ENCODE measurements at places on chromosomes 3 and 15.

DNA sequence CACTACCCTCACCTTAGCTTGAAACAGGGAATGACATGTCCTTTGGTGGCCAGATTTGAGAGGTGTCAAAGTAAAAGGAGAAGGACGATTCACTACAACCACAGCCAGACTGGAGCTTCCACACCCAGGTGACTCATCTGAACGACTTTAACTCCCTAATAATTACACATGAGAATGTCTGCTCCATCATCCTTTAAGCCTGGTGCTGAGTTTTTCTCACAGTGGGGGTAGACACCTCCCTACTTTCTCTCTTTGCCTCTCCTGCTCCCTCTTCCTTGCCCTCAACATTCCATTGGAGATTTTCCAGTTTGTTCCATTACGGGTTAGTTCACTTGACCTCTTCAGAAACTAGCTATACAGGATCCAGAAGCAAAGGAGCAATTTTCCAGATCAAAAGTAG, 154.3 kb upstream of the BHLHE40 start:
- no peak for DNase-seq

- DNase-seq = no peak
These were observed 7.5 kb downstream of the ST8SIA2 start for GRCh38 chr15:92400980-92401787.

DNA sequence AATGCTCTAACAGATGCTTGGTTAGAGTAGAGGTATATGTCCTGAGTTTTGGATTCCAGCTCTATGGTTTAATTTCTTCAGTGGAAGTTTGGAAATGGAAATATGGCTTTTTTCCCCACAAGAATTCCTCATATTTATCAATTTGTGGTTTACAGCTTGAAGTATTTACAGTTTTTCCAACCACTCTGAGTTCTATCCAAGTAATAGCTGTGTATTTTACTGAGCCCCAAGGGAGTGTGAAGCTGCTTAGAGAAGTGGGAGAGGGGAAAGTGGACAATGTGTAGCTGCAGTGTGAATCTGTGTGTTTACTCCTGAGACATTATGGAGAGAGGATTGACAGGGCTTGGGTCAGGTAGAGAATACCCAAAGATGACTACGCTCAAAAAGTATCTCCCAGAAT, 54.5 kb downstream of the NEK11 start:
- no peak for DNase-seq

GRCh38 chr3:102536456-102536855, 101.6 kb downstream of the ZPLD1 start:
- DNase-seq = peak; percentile 35

DNA sequence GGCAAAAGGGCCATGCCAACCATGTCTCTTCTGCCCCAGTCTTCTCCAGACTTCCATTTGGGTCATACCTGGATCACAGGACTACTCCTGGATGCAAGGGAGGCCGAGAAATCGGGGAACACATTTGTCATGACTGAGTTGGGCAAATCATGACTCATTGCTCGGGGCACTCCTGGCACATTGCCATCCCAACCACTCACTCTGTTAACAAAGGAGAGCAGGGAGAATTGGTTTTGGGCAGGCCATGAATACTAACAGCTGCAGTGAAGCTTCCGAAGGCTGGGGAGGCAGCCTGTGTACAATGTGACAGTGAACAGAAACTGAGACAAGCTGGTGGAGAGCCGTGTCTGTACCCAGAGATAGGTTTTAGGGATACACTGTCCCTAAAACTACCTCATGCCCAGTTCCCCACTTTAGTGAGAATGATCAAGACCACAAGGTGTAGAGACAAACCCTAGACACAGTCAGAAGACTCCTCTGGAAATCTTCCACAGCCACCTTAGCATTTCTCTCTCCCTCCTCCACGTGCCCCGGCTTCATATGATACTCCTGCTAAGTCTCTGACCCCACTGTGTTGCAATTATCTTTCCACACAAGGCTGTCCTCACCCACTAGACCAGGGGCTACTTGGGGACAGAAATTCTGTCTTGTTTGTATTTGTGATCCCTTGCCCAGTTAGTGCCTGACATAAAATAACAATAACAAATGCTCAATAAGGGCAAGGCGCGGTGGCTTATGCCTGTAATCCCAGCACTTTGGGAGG, 10.5 kb upstream of the BUB1B start:
- DNase-seq = no peak

GRCh38 chr3:174377684-174378083, 481.4 kb upstream of the NAALADL2 start:
- DNase-seq = no peak

DNA sequence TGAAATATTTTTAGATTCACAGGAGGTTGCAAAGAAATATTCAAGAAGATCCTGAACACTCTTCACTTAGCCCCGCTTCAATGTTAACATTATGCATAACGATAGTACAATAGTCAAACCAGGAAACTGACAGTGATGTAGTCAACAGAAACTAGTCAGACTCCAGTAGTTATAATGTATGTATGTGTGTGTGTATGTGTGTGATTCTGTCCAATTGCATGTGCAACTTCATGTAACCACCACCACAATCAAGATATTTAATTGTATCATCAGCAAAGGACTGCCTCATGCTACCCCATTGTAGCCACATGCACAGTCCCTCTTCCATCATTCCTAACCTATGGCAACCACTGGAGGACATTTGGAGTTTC, 77.9 kb downstream of the APBA2 start:
- peak; percentile 26 for DNase-seq

- DNase-seq = no peak
These were observed 55.8 kb downstream of the ABTB1 start for GRCh38 chr3:127728417-127729015.

GRCh38 chr3:20071175-20071574, 30.9 kb downstream of the KAT2B start:
- no peak for DNase-seq

DNA sequence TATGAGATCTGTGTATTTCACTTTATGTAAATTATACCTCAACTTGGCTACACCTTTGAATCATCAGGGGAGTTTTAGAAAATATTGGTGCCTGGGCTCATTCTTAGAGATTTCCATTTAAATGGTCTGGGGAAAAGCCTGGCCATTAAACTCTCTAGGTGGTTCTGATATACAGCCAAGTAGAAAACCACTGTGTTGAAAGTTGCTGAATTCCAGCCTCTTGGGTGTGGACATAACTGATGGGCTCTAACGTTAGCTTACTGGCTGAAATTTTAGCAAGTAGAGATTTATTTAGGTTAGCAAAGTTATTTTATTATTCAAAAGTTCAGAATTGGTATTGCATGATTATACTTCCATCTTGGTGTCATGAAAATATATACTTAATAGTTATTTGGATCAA, 84.1 kb downstream of the ATG7 start:
- DNase-seq = no peak

DNA sequence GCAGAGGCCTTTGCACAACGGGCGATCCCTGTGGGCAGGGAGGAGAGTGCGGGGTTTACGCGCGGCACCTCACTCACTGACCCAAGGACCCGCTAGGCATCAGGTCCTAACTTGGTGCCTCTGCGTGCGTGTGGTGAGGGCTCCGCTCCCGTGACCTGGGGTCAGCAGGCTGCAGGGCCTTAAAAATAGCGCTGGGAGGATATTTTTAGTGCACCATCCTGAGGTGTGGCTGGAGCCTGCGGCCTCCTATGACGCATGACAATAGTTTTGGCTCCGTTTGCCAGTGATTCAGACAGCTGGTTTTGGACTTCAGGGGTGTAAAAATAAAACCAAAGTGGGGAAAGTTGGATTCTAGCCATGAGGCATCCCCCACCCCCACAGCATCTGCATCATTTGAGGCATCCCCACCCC, 139.0 kb downstream of the FAM43A start:
- no peak for DNase-seq

DNA sequence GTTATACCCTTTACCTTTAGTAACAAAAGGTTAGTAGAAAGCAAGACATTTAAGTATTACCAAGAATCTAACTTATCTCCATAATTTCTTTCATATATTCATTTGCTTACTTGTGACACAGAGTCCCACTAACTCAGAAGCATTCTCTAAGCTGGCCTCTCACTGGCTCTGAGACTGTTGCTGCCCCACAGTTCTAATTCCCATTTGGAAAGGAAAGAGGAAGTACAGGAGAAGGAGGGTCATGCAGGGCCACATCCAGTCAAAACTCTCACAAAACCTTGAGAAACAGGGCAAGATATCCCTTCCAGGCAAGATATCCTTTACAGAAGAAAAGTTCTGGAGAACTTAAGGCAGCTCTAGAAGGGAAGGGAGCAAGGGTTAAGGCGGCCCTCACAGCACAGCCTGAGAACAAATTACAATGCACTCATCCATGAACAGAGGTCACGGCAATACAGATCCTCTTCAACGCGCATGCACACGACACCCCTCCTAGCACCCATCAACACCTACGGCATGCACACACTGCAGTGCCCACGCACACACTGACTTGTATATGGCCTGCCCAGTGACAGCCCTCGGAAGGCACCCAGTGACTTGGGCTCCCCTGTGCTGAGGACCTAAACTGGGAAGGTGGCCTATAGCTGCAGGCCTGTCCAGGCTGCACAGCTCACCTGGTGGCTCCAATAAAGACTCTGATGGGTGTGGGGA, 13.0 kb upstream of the MYO5C start:
- peak; percentile 74 for DNase-seq

DNA sequence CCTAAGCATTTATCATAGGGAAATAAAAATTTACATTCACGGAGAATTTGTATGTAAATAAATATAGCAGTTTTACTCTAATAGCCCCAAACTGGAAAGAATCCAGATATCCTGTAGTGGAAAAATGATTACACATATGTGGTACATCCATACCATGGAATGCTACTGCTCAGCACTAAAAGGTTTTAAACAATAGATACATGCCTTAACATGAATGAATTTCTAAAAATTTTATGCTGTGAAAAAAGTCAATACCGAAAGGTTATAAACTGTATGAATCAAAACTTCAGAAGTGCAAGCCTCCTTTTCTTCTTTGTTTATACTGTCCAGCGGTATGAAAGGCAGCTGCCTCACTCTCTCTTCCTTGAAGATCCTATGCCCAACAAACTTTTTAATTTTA, 37.5 kb upstream of the MCTP2 start:
- DNase-seq = no peak

GRCh38 chr15:45089712-45090373, 24.1 kb downstream of the DUOX2 start:
- no peak for DNase-seq

DNA sequence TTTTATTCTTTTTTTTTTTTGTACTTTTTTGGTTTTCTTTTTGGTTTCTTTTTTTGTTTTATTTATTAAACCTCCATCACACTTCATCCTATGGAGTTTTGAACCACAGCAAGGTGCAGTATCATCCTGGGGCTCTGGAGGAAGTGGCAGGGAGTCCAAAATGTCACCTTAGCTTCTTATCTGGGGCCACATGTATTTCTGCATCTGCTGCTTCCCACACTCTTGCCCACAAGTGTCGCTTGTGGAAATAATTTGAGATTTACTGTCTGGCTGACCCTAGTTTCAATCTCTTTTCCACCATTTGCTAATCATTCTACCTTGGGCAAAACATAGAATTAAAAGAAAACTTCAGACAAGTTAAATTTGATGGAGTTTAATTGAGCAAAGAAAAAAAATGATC, 6.4 kb downstream of the OPA1 start:
- no peak for DNase-seq

DNA sequence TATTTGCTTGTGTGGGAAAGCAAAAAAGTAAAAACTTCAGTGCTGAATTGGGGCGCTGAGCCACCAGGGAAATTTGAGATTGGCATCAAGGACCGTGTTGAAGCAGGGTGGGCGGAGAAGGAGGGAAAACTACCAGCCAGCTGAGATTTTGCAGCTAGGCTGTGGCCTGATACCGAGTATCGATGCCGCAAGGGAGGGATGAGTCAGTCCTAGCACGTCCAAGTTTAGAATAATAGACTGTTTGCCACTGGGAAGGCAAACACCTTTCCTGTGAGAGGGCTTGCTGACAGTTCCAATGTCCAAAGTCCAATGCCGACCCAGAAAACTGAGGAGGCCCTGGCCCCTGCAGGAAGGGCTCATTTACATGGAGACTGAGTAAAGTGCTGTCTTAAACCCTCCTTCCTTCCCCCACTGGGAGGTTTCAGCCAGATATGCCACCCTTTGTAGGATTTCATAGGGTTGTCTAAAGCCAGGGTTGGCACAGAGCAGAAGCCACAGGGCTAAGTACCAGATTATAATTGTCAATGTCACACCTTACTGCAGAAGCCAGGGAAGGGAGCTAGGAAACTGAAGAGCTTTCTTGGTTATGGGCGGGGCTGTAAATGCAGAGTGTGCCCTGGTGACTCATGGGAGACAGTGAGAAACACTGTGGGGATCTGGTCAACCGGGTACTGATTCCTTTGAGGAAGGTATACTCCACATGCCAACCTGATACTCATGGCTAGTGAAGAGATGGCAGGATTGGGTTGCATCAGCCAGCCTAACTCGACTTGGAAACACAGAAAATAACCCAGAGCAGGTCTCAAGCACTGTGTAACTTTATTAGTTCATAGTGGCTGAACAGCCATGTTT, 28.4 kb upstream of the PIK3CB start:
- DNase-seq = no peak

DNA sequence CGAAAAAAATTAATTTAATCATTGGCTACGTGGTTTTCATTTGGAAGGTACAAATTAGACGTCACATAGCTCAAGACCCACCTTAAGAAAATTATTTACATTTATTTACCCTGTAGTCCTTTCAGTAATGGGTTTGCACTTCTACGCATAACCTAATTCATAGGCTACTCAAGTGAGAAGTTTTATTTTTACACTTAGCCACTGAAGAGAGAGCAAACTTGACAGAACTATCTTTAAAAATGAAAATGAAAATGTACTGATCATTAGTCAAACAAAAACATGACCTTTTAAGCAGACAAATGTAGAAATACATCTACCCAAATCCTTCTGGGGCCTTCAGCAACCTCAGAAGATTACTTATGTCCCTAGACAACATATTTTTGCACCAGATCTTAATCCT, 269.4 kb upstream of the TTC14 start:
- DNase-seq = peak; percentile 48

DNA sequence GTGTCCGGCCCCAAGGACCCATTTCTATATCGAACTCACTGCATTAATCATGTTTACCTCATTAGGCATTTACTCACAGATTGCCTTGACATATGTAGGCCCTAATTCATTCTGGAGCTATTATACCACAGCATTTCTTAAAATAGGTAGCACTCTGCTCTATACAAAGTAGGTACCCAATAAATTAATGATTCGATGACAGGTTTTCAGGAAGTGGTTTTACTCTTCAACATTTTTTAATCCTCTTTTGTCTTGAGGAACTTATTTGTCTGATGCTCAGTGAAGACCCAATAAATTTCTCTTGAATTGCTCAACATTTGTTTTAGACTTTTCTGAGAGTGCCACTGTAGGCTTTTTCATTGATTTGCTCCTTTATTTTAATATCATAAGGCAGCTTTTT, 12.1 kb downstream of the TGFBR2 start:
- no peak for DNase-seq

DNA sequence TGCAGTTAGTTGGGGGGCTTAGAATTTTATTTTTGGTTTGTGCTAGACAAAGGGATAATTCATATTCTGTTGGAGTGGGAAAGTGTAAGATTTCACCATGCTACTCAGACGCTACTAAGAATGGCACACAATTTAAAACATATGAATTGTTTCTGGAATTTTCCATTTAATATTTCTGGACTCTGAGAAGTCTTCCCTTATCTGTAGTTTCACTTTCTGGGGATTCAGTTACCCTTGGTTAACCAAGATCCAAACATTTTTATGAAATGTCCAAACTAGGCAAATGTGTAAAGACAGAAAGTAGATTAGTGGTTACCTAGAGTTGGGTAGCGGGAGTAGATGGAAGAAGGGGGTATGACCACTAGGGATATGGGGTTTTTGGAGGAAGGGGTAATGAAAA, 53.1 kb downstream of the TCF12 start:
- DNase-seq = no peak
